ENCODE measurements at places on chromosomes 7 and 10. TPM values are rescaled to one million over a fixed set of nuclear protein-coding genes. Genes with fewer than 3 reads are reported as not detected.

FEZF1 gene
- total RNA-seq: not detected

- H3K36me3 ChIP-seq: peaks cover 15% of the 10 kb centered on the region
- H3K27me3 ChIP-seq: no peaks in the 10 kb centered on the region
- H3K27ac ChIP-seq: no peak overlapping the region
- no peak for DNase-seq
- H3K4me1 ChIP-seq: peaks cover 20% of the 10 kb centered on the region
Observed at GRCh38 chr7:117135553-117135891, 182.2 kb downstream of the ST7 start.

DNA sequence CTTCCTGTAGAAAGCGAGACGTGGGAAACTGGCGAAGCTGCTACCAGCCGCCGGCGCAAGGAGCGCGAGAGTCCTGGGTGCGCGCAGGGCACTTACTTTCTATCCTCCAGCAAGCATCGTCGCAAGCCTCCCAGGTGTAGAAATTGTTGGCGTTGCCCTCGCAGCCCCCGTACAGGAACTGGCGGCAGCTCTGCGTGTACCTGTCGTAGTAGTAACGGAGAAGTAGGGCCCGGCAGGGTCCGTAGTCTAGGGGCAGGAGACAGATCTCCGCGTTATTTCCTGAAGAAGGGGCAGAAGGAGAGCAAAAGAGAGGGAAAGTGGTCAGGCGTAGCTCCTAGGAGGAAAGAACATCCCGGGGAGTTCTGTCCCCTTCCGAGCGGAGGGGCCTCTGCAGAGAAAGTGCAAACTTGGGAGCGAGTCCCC is 501 bp downstream of the TFPI2 start:
- no peak overlapping the region for H3K27ac ChIP-seq
- no peaks in the 10 kb centered on the region for H3K36me3 ChIP-seq
- peak overlapping the region; percentile 57 for H3K4me3 ChIP-seq
- DNase-seq: no peak

- peak overlapping the region; percentile 75 for H3K27ac ChIP-seq
- no peak for DNase-seq
- peaks cover 26% of the 10 kb centered on the region for H3K4me1 ChIP-seq
- no peaks in the 10 kb centered on the region for H3K27me3 ChIP-seq
Observed at GRCh38 chr10:33101392-33101787, 143.4 kb upstream of the ITGB1 start.

- no peak for DNase-seq
- H3K36me3 ChIP-seq: peaks cover 6% of the 10 kb centered on the region
- H3K27ac ChIP-seq: no peak overlapping the region
- H3K27me3 ChIP-seq: no peaks in the 10 kb centered on the region
- peaks cover 63% of the 10 kb centered on the region for H3K4me1 ChIP-seq
Observed at GRCh38 chr7:130995252-130996081, 261.5 kb upstream of the KLF14 start.

DNA sequence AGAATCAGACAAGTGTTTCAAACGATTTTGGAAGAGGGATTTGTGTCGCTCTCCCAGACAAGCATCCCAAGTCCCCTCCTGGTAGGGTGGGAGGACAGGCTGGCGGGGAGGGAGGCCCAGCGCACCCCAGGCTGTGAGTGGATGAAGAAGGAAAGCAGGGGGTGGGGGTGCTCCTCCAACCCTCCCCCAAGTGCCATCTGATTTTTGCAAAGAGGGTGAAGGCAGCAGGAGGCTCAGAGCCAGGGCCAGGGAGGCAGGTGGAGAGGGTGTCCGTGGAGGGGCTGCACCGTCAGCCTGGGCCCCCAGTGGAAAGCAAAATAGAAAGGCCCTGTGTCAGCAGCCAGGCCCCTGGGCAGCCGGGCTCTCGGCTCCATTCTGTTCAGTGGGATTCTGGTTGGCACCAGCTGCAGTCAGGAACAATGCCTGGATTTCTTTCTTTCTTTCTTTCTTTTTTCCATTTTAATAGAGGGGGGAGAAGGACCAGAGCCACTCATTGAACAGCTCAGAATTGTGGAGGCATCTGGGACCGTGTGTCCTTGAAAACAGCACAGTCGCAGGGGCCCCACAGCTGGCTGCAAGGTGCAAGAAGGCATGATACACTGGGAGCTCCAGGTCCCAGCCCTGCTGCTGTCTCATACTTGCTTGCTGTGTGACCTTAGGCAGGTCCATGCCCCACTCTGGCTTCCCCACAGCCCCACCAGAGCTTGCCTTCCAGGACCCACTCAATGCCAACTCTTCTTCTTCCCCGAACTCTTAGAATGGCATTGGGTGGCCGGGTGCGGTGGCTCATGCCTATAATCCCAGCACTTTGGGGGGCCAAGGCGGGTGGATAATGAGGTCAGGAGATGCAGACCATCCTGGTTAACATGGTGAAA is 7.1 kb upstream of the ZMIZ1 start:
- no peak overlapping the region for H3K27ac ChIP-seq
- DNase-seq: no peak
- H3K36me3 ChIP-seq: no peaks in the 10 kb centered on the region
- H3K4me1 ChIP-seq: peaks cover 19% of the 10 kb centered on the region
- peaks cover 11% of the 10 kb centered on the region for H3K27me3 ChIP-seq
- no peak overlapping the region for H3K4me3 ChIP-seq

DNA sequence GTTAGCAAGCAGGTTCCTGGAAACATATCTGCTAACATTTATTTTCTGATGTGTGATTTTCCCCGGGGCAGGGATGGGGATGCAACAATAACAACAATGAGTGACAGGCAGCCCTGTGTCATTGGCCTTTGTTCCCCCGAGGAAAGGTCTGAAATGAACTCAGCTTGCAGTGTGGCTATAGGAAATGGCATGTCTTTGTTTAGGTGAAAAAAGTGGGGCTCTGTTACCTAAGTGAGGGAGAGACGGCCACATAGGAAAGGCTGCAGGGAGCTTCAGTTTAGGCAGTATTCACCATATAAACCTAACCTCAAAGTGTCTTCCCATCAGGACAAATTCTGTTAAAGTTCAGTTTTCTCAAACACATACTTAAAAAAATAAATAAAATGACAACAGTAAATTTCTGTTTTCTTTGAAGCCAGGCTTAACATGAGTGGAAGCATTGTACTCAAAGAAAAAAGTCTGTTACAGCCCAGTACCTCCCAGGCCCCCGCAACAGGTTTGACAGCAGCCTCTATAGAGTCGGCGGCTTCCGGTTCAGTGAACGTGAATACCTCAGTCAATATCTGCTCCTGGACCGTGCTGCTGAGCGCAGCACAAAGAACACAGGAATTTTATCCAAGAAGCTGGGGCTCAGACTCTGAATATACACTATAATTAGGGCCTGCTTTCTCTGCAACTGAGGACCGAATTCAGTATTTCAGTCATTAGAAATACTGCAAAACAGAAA is 168.3 kb downstream of the GLI3 start:
- H3K4me1 ChIP-seq: no peaks in the 10 kb centered on the region
- H3K4me3 ChIP-seq: no peak overlapping the region
- no peak overlapping the region for H3K27ac ChIP-seq
- no peak for DNase-seq

DNA sequence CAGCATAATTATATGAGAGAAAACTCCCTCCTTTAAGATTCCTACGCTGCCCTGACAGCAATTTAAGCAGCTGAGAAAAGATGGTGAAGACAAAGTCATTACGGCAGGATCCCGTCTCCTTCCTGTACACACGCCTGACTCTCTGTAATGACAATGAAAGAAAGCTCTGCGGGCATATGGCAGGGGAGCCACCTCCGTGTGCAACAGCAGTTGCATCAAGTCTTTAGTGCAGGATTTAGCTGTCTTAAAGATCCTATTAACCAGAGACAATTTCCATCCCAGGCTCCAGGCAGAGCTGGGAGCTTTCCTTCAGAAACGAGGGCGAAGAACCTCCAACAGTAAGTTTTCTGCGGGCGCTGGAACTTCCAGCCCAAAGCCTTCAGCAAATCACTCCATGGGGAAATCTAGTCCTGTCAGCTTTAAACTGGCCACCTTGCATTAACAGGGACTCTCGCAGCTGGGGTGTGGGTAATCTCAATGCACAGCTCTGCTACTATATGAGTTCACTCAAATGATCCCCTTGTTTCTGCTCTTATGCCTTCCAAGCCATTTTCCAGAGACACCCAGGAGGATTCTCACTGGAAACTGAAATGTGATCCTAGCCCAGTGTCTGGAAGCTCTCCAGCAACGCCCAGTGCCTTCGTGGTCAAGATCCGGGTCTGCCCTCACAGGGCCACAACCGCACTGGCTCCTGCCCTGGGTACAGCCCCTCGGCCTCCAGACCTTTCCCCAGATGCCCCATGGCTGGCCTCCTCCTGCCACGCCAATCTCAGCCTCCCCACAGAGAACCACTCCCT is 74.9 kb downstream of the CTBP2 start:
- no peak overlapping the region for H3K4me3 ChIP-seq
- no peaks in the 10 kb centered on the region for H3K4me1 ChIP-seq
- no peak overlapping the region for H3K27ac ChIP-seq
- no peak for DNase-seq
- no peaks in the 10 kb centered on the region for H3K36me3 ChIP-seq

DNA sequence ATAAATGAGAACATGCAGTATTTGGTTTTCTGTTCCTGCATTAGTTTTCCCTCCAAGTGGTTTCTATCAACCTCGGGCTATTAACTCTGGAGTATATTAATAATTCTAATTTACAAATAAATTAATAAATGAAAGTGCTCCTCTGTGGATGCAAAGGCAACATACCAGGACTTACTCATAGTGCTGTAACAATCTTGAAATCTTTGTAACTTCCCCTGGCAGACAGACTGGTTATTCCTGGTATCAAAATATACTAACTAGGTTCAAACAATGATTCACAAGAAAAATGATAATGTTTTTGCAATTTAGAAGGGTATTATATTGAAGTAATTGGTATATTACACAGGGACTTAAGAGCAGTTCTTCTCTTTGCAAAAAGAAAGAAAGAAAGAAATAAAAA is 177.2 kb downstream of the FANK1 start:
- no peaks in the 10 kb centered on the region for H3K27me3 ChIP-seq
- no peaks in the 10 kb centered on the region for H3K36me3 ChIP-seq
- H3K4me1 ChIP-seq: no peaks in the 10 kb centered on the region
- H3K27ac ChIP-seq: no peak overlapping the region
- no peak overlapping the region for H3K4me3 ChIP-seq
- DNase-seq: no peak

- H3K4me1 ChIP-seq: peaks cover 19% of the 10 kb centered on the region
- no peak overlapping the region for H3K4me3 ChIP-seq
- peaks cover 2% of the 10 kb centered on the region for H3K36me3 ChIP-seq
- no peak for DNase-seq
- no peak overlapping the region for H3K27ac ChIP-seq
Observed at GRCh38 chr7:107122486-107122911, 46.3 kb upstream of the HBP1 start.

PRTFDC1 gene
- total RNA-seq: 2.9 TPM

- H3K36me3 ChIP-seq: no peaks in the 10 kb centered on the region
- peaks cover 2% of the 10 kb centered on the region for H3K27me3 ChIP-seq
- H3K4me1 ChIP-seq: no peaks in the 10 kb centered on the region
- no peak for DNase-seq
- no peak overlapping the region for H3K27ac ChIP-seq
Observed at GRCh38 chr7:120741371-120742042, 116.4 kb downstream of the TSPAN12 start.

DNA sequence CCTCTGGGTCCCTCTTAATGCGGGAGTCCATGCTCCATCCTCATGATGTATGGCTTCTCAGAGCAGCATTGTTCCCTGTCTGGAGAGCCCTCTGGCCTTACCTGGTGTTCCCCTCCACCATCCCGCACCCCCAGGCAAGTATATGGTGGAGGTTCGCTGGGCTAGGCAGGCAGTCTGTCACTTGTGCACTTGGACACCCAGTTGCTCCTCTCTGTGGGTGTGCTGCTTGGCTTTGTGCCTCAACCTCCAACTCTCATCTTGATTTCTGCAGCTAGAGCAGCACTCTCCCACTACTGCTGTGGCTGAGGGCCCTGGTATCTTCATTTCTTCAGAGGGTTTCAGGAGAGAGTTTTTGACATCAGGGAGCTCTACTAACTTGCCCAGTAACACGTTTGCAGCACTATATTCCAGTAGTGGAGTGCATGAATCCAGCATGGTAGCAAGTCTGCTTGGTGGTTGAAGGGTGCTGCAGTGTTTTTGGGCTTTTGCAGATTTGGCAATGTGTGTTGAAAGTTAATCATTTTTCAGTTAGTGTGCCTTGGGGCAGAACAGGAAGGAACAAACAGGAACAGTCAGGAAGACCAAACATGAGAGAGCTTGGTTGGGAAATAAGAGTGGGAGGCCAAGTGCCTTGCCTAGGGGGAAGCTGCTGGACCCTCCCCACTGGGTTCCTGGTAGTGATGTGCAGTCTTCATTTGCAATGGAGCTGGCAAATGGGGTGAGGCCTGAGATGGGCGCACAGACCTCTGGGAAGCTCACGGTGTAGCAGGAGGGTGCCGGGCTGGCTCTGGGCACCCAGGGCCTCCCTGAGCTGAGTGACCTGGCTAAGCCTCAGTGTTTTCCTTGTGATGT is 37.4 kb downstream of the TSPAN14 start:
- H3K36me3 ChIP-seq: peaks cover 67% of the 10 kb centered on the region
- peak overlapping the region; percentile 2 for H3K27ac ChIP-seq
- no peak for DNase-seq
- H3K27me3 ChIP-seq: no peaks in the 10 kb centered on the region
- H3K4me1 ChIP-seq: peaks cover 98% of the 10 kb centered on the region

- no peak for DNase-seq
- H3K27me3 ChIP-seq: peaks cover 14% of the 10 kb centered on the region
- H3K27ac ChIP-seq: no peak overlapping the region
- H3K36me3 ChIP-seq: no peaks in the 10 kb centered on the region
- H3K4me1 ChIP-seq: peaks cover 14% of the 10 kb centered on the region
Observed at GRCh38 chr7:77985974-77986339, 187.4 kb downstream of the PHTF2 start.

DNA sequence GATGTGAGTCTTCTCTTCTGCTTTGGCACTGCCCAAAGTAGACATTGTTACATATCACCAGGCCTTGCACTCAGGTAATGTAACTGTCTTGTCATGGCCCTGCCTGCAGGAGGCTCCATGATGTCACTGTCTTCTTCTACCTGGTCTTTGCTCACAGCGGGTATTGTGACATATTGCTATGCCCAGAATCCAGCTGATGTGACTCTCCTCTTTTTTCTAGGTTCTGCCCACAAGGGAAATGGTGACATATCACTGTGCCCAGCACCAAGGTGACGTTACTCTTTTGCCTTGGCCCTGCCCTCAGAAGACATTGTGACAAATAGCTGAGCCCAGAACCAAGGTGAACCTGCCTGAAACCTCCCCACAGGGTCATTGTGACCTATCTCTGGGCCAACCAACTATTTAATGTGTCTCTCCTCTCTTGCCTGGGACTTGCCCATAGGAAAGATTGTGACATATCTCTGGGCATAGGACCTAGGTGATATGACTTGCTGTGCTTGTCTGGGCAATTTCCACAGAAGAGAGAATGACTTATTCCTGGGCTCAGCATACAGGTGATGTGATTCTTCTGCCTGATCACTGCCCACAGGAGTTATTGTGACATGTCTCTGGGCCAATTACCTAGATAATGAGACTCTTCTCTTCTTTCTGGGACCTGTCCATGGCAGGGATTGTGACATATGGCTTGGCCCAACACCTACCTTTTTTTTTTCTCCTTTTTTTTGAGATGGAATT is 26.5 kb upstream of the ZNF107 start:
- no peak for DNase-seq
- H3K27me3 ChIP-seq: no peaks in the 10 kb centered on the region
- no peak overlapping the region for H3K4me3 ChIP-seq
- H3K36me3 ChIP-seq: no peaks in the 10 kb centered on the region

ORC5 gene
- total RNA-seq: 24.9 TPM

MRPS24 gene
- total RNA-seq: 96.2 TPM

ADRA2A gene
- not detected for total RNA-seq

UNCX gene
- total RNA-seq: not detected

HOXA1 gene
- total RNA-seq: 0.76 TPM

FBXL13 gene
- total RNA-seq: 0.18 TPM

TCF7L2 gene
- 0.45 TPM for total RNA-seq

Data from activated CD8-positive, alpha-beta memory T cell treated with anti-CD3 and anti-CD28 coated beads, Interleukin-2, amount 10 ng/mL, durations not matched to agents 7 days and 5 days (primary cell).